ENCODE measurements at places on chromosomes 4 and X.

- no peak for DNase-seq
Observed at GRCh38 chr4:137253949-137254348, 278.3 kb downstream of the PCDH18 start.

DNA sequence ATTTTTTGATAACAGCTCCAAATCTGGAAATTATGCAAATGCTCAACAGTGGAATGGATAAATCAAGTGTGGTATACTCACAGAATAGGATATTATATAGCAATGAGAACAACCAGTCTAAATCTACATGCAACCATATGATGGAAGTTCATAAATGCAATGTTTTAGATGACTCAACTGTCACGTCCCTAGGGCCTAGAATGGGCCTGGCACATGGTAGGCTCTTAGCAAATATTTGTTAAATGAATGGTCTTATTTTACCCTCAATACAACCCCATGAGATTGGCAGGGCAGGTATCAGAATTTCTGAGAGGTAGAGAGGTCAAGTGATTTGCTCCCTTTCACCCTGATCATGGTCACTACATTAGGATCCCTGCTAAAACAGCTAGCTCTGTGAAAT lies 14.6 kb upstream of the NKX3-2 start:
- DNase-seq, result no peak

DNA sequence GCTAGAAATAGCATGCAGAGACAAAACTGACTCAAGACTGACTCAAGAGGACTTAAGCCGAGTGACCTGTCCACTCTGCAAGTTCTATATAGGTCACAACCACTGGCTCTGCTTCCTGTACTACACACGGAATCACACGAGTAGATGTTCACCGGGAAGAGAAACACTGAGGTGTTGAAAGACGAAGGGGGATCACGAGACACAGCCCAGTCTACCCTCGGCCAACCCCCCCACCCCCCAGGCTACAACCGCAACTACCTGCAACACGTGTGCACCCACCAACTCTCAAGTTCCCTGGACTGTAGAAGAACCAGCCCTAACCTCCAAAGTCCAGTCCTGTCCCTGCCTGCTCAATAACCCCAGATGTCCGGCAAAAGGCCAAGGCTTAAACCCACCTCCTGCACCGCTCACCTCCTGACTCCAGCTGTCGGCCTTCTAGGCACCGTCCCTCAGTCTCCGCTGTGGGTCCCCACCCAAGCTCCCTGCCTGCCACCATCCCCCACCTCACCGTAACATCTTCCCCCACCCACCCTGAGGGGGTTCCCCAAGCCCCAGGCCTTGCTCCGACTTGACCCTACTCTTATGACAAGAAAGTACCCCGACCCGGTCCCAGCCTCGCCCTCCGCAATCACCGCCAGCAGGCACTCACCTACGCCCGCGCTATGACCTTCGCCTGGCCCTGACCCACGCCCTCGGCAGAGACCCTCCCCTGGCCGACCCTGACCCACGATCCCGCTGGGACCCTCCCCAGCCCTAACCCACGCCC lies 739 bp downstream of the GAK start:
- no peak for DNase-seq

GRCh38 chr4:53563824-53564223 lies 27.5 kb downstream of the LNX1 start:
- DNase-seq, result no peak

DNA sequence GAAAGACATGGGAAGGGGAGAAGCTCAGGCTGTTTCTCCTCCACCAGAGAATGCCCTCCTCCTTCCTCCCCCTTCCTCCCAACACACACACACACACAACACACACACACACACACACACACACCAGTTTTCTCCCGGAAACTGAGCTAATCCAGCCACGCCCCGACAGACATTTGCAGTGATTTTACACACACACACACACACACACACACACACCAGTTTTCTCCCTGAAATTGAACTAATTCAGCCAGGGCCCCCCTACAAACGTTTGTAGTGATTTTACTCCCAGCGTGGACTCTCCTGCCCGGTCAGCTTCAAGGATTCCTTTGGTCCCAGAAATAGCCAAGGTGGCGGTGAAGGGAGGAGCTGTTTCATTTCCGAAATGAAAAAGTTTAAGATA lies 32.9 kb upstream of the STX18 start:
- no peak for DNase-seq

GRCh38 chr4:188091-188490 lies 63.8 kb downstream of the ZNF718 start:
- no peak for DNase-seq

DNA sequence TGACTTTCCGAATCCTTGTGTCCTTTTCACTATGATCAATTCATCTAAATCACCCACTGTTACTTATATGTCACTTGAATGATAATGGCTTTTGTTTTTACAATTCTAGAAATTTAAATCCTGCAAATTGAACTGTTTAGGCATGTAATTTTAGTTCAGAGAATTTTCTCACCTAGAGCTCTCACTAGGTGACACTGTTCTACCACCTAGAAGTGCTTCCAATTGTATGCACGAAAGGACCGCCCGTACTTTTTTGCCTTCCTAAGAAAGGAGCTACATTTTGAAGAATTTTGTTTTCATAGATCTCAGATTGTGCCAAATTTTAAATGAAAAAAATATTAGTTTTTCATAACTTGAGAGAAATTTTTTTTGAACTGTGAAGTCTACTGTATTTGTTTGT lies 481.6 kb upstream of the FSTL5 start:
- DNase-seq, result no peak

DNA sequence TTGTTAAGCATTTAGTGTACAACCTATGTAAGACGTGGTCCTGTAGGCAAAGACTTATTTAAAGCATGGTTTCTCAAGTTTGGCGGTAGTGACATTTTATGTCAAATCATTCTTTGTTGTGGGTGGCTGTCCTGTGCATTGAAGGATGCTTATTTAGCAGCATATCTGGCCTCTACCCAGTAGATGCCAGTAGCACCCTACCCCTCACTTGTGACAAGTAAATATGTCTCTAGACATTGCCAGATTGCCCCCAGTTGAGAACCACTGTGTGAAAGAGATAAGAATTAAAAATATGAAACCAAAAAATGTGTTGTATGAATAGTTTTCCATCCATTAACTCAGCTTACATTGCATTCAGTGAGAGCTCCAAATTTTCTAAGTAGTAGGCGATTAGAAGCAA lies 25.5 kb downstream of the MMAA start:
- DNase-seq, result no peak

DNA sequence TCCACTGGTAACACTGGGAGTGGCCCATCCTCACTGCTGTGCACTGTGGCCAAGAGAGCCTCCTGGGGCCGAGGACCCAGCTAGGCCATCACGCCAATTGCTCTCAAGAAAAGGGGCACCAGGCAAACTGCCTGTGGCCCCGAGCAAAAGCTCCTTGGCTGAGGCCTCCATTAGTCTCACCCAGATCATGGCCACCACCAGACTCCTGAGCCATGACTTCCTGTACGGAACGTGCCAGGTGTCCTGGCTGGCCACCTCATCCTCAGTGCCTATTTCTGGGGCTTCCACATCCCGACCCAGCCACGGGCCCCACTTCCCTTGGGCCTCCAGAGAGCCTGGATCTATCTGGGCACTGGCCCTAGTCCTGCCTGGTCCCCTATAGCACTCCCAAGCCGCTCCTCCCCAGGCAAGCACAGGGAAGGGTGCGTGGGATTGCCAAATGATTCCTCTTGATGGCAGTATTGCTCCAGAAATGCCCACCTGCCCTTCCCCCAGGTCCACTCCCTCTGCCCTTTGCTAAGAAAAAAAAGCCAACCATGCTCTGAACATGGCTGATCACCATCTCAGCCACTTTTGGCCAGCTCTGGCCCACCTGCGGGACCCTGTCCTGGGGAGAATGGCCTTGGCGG lies 212.6 kb upstream of the AGTR2 start:
- no peak for DNase-seq

GRCh38 chrX:71111141-71111843 lies at the start of gene IL2RG:
IL2RG (minus strand) TSS chrX:71111577; CDS start chrX:71111539, 38 bp downstream.
- DNase-seq, result peak; percentile 65

DNA sequence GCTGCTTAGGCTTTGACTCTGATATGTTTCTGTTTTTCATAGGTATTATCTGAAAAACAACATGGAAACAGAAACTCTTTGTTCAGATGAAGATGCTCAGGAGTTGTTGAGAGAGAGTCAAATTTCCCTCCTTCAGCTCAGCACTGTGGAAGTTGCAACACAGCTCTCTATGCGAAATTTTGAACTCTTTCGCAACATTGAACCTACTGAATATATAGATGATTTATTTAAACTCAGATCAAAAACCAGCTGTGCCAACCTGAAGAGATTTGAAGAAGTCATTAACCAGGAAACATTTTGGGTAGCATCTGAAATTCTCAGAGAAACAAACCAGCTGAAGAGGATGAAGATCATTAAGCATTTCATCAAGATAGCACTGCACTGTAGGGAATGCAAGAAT lies 238.6 kb downstream of the RAPGEF2 start:
- no peak for DNase-seq

GRCh38 chr4:6908432-6909112 lies 1.1 kb upstream of the TBC1D14 start:
- no peak for DNase-seq

DNA sequence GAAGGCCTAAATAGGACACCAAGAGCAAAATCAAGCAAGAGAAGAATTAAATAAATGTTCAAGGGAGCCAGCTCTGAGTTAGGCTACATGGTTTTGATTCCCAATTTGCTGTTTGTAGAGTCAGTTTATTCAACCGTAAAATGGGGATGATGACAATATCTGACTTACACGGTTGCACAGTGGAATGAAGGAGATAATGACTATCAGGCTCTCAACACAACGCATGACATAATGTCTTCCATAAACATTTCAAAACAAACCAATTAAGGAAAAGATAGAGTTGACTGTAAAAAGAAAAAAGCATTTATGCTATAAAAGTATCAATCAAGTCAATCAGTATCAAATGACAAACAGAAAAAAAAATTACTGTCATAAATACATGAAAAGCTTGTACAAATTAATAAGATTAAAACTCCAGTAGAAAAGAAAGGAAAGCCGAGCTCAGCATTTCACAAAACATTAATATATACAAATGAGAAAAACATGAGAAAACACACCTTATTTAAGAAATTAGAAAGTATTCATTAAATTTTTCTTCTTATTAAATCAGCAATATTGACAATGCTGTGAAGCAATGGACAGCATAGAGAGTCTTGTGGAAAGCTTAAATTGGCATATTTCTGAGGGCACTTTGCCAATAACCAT lies 179.0 kb downstream of the SCFD2 start:
- no peak for DNase-seq

All from stimulated activated CD8-positive, alpha-beta memory T cell treated with anti-CD3 and anti-CD28 coated beads, Interleukin-12 subunit alpha, Interleukin-12 subunit beta, amount 100 ng/mL, for 4 hours (primary cell).